Activated naive CD8-positive, alpha-beta T cell treated with anti-CD3 and anti-CD28 coated beads for 36 hours (primary cell): ENCODE measurements at places on chromosomes 7 and 10.

GRCh38 chr10:95796504-95796903 is 40.5 kb downstream of the ENTPD1 start:
- no peak for DNase-seq

DNA sequence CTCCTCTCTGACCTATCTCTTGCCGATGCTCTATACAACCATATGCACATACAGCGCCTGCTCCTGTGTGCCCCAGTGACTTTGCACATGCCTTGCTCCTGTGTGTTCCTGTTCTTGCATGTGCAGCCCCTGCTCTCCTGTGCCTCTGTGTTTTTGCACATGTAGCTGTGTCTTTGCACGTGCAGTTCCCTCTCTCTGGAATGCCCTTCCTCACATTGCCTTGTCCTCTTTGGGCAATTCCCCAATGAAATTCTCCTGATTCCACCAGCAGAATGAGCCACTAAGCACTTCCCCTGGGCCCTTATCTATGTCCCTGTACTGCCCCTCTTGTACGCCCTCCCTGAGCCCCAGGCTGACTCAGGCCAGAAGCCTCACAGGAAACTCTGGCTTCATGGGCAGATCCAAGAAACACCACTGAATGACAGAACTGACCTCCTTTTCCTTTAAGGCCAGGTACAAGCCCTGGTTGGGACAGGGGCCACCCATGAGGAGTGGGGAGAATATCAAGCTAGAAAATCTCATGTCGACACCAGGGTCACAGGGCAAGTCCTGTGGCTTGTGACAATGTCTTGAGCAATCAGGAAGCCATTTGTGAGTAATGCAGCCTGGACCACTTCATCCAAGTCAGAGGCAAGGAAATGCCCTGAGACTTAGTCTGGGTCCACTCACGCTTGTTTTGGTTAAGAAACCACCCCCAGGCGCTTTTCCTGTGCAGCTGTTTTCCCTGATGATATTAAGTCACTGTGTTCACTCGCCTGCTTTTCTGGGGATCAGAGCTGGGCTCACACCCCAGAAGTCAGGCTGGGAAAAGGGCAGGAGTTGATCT is 1.9 kb upstream of the ARHGAP22 start:
- DNase-seq: no peak

DNA sequence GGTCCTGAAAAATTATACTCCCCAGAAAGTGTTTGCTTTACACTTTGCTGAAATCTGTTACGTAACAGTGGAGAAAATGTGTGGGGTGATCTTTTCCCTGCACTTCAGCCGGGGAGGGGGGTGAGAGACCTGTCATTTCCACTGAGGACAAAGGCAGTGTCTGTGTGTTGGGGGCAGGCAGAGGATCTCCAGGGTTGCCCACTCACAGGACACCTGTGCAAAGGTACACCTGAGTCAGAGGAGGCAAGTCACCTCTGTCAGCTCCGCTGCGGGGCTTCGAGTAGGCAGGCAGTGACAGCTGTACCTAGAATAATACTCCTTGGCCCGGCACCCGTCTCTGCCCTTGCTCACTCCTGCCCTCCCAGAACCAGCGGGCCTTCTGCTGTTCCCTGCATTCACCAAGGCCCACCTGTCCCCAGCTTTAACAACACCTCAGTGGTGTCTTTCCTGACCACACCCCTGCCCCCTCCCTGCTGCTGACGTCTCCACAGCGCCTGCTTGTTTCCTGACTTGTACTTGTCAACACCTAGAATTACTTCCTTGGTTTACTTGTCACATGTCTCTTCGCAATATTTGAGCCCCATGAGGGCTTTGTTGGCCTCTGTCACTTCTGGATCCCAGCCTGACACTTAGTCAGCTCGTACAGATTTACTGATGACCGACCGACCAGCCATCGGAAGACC is 159.2 kb downstream of the NEURL1 start:
- no peak for DNase-seq

DNA sequence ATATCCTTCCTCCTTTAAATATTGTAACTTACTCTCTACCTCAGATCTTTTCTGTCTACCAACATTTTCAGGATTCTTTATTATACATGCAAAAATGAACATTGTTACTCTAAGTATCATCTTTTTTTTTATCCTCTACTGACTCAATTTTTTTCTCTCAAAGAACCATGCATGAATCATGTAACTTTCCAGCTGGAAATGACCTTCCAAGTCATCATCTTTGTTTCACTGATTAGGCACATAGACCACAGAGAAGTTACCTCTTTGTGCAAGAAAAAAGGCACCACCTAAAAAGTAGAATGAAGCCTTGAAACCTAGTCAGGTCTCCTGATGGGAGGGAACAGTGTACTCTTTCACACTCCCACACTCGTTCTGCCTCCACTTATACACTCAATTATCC is 234.9 kb downstream of the HGF start:
- no peak for DNase-seq

DNA sequence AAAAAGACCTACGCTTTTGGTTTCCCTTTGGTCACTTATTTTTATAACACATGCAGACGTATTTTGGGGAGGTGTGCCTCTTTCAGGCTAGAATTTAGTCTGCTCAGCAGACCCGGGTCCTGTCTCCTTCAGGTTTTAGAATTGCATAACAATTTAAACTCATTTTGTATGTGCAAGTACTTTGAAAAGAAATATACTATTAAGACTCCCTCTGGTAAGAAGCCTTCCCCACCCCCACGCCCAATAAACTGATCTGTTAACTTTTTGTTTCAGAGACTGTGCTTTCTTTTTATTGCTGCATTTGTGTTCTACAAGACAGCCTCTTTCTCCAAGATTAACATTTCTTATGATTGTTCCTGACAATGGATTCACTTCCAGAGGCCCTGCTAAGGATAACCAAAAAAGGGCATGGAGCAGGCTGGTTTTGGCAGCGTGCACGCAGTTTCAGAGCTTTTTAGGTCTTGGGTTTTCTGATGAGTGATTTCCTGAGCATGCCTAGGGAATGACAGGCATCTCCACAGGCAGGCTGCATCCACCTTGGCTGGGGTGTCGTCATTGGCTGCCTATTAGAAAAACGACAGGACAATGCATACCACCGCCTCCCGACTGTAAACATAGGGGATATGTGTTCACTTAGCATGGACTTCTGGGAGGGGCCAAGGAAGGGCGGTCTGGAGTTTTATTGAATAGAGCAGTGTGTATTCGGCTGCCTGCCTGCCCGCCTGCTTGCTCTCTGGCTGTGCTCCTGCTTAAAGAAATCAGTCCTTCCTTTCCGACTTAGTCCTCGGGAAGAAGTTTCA is at the start of gene CALD1:
TSS of gene CALD1 (plus strand) at position 694 of the 800 bp plus-strand sequence. CDS start 88,100 bp downstream, outside the sequence.
- no peak for DNase-seq

DNA sequence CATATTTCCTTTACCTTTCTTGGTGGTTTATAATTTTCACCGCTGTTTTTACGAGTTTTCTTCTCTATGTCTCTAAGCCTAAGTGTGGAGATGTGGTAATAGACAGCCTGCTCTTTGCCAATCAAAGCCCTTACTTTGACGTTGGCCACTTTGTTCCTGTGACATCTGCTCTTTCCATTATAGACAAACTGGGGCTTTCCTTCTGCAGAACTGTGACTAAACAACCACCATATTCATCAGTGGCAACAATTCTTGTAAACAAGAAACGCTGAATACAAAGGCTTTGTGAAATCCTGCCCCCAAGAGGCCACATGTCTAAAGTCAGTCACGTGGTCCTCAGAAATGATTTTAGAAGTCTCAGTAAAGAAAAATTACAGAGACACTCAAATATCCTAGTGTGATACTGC is 59.6 kb upstream of the CAPZA2 start:
- DNase-seq: no peak

- DNase-seq: no peak
Measured at GRCh38 chr7:77209479-77210139, 10.0 kb upstream of the FGL2 start.

GRCh38 chr10:102802920-102803534 is 34.2 kb downstream of the CYP17A1 start:
- DNase-seq: peak; percentile 20

GRCh38 chr7:85595750-85596178 is 408.9 kb upstream of the SEMA3D start:
- DNase-seq: no peak
